ENCODE measurements at places on chromosomes 12 and 14.
A peak's percentile ranks its signal among the peaks of the same experiment; 100 is the strongest.

GRCh38 chr12:29608581-29608980 is 111.1 kb upstream of the OVCH1 start:
- DNase-seq = no peak

GRCh38 chr14:22233377-22233776 is 355.6 kb downstream of the DAD1 start:
- no peak for DNase-seq

- DNase-seq = no peak
These were observed 976.7 kb upstream of the TMEM132C start for GRCh38 chr12:127290251-127290650.

- no peak for DNase-seq
These were observed 21.7 kb upstream of the LRTM2 start for GRCh38 chr12:1798641-1799020.

DNA sequence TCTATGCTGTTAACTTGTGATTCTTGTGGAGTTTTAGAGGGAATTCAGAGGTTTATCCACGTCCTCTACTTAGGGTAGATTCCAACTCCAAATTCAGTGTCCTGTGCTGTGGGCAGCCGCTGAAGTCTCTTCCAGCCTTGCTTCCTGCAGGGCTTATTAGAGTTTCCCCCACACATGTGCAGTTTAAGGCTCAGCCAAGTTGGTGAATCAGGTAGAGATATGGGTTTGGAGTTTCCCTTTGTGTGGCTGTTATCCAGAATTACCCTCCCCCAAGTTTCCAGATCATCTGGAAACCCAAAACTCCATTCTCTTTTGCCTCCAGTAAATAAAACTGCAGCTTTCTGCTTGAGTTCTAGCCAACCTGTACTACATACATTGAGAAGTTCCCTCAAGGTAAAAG is 853.7 kb downstream of the GALC start:
- DNase-seq = no peak

- no peak for DNase-seq
These were observed 160.1 kb downstream of the KTN1 start for GRCh38 chr14:55739967-55740648.

- no peak for DNase-seq
These were observed 9.0 kb upstream of the HOXC6 start for GRCh38 chr12:54019091-54019811.

GRCh38 chr12:4443616-4444015 is 2.0 kb downstream of the FGF6 start:
- peak; percentile 86 for DNase-seq

DNA sequence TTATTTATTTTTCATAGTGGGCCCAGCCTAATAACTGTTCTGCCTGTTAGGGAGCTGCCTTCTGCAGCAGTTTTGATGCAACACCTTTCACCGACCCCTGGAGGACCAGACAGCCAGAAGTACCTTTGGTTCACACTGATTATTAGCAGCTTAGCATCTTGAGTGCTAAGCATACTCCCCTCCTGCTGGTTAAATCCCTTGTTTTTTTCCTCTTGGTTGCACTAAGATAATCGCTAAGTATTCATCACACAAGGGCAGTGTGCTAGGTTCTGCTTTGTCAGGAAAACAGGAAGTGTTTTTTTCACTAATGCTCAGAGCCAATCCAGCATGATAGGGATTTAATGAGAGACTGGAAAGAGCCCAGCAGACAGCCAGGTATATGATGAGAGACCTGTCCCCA is 437.0 kb downstream of the FUT8 start:
- no peak for DNase-seq

GRCh38 chr14:68020999-68021663 is 201.6 kb downstream of the RAD51B start:
- DNase-seq = no peak

- DNase-seq = no peak
These were observed 17.2 kb downstream of the RILPL1 start for GRCh38 chr12:123516216-123516780.

- no peak for DNase-seq
These were observed 81.0 kb downstream of the DUSP16 start for GRCh38 chr12:12481631-12482030.

GRCh38 chr12:47991106-47992061 is 12.9 kb downstream of the COL2A1 start:
- no peak for DNase-seq

- no peak for DNase-seq
These were observed 31.6 kb downstream of the KCNC2 start for GRCh38 chr12:75177997-75178396.
